Naive B cell (primary cell): ENCODE measurements at places on chromosomes 7 and 10.
A peak's percentile ranks its signal among the peaks of the same experiment; 100 is the strongest.

- no peak for DNase-seq
Observed at GRCh38 chr7:101620395-101620794, 8.7 kb downstream of the MYL10 start.

DNA sequence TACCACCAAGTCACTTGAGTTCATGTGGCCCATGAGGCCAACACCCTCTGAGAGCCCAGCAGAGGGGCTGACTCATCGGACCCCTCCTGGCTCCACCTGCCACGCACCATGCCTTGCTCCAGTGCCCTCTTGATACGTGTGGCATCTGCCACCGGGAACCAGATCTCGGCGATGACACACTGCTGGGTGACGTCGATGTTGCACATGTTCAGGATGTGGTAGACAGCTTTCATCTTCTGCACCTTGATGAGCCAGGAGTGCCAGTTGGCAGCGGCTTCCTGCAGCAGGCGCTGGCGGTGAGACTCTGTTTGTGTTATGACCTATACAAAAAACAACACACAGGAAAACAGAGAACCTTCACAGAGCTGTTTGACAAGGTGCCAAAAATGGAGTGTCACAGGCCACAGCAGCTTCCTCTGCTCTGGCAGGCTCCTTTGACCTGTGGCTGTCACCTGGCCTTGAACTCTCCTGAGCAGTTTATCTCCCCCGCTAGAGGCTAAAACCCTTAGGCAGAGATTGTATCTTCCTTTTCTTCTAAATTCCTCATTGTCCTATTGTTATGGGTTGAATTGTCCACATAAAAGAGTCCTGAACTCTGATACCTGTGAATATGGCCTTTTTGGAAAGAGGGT is 45.2 kb upstream of the TMEM213 start:
- DNase-seq: peak; percentile 30

DNA sequence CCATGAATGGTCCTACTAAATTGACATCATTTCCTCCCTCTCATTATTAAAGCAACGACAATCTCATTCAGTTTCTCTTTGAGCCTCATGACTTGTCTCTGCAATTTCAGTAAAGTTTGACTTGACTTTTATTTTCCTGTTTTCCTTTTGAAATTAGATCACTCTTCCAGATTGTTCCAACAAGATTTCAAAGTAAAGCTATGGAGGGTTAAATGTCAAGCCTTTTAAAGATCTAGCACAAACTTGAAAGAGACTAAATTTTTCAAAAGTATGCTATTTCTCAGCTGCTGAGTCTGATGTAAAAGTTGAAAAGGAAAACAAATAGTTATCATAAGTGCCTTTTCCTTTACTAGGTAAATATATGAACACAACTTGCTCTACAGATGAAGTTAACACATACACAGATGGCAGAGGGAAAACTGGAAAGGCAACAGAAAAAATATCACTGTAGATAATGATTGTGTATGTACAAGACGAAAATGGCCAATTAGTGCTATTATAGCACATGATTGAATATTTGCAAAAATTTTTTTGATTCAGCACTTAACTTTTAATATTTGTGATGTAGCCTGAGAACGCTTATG is 200.6 kb downstream of the WDR11 start:
- no peak for DNase-seq

GRCh38 chr7:55440040-55440690 is 75.0 kb downstream of the LANCL2 start:
- DNase-seq: no peak

- DNase-seq: no peak
Observed at GRCh38 chr10:36469585-36469984, 655.8 kb upstream of the ANKRD30A start.

DNA sequence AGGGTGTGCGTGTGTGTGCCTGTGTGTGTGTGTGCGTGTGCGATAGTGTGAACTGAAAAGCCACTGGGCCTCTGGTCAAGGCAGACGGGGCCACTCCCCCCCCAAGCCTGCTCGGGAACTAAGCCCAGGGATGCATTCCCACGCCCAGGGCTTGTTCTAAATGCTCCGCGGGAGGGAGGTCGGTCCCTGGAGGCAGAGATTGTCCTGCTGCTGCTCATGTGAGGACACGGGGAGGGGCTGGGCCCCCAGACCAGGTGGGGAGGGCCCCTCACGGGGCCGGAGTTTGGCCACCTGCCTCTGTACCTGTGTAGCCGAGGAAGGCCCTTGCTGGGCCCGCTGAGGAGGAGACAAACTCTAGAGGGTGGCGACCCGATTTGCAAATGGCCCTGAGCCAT is 93.9 kb downstream of the PDGFA start:
- DNase-seq: no peak

DNA sequence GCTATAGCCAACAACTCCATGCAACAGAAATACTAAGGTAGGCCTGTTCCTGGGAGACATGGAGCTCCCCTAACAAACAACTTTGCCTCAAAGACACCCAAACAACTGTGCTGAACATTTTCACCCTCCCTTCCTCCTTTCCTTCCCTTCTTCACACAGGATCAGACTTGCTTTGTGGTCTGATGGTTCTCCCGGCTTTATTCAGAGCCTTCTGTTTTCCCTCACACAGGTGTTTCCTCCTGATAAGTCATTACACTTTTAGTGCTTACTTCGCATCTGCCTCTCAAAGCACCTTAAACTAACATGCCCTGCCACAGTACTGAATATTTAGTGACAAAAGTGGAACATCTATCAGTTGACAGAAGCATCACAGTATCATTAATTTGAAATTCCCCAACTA is 56.3 kb upstream of the YAE1 start:
- no peak for DNase-seq

- no peak for DNase-seq
Observed at GRCh38 chr10:14084875-14085274, 245.8 kb downstream of the FRMD4A start.

DNA sequence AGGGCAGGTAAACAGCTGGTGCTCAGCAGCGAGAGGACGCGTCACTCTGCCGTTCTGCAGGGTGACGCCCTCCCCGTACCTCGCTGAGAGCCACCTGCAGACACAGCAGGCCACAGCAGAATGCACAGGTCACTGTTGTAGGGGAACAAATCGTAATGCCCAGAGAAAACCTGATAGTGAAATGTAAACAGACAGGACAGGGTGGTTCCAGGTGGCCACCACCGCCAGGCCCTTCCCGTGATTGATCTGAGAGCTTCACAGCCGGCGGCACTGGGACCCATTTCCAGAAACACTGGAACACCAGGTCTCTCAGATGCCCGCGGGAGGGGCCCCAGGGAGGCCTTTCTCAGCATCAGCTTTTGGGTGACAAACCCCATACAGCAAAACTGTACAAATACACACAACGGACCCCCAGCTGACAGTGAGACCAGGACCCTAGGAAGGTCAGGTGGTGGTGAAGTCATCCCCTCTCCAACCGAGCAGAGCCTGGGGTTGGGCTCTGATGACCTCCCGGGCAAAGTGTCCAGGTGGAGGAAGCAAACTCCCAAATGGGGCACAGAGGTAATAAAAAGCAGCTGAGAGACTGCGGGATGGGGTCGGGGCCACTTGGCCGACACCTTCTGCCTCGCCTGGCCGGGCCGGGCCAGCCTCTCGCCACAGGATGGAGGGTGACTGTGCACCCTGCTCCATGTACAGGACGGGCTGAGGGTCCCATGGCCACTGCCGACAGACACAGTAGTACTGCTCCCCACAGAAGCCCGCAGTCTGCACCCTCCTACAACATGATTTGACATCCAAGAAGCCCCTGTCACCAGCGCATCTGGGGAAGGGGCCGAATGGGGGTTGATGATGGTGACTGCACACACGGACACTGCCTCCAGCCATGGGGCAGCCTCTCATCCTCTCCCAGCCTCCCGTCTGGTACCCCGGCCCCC is 4.6 kb downstream of the BHLHA15 start:
- DNase-seq: no peak

GRCh38 chr10:28624351-28624750 is 53.0 kb upstream of the BAMBI start:
- DNase-seq: no peak

GRCh38 chr7:52669031-52669430 is 366.4 kb upstream of the POM121L12 start:
- DNase-seq: no peak

DNA sequence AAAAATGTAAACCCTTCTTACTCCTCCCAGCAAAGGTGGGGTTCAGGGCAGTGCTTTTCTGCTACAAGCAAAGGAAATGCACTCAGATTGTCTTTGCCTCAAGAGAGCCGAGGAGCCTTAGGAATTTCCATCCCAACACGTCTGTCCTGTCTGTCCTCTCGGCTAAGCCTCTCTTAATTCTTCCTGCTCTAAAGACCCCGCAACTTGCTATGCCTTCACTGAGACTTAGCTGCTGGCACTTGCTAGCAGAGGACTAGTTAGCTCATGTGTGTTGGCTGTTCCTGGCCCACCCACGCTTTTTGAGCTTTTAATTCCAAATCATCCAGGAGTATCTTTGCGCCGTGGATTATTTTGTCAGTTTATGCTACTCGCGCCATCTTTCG is 481 bp upstream of the NPM3 start:
- no peak for DNase-seq

DNA sequence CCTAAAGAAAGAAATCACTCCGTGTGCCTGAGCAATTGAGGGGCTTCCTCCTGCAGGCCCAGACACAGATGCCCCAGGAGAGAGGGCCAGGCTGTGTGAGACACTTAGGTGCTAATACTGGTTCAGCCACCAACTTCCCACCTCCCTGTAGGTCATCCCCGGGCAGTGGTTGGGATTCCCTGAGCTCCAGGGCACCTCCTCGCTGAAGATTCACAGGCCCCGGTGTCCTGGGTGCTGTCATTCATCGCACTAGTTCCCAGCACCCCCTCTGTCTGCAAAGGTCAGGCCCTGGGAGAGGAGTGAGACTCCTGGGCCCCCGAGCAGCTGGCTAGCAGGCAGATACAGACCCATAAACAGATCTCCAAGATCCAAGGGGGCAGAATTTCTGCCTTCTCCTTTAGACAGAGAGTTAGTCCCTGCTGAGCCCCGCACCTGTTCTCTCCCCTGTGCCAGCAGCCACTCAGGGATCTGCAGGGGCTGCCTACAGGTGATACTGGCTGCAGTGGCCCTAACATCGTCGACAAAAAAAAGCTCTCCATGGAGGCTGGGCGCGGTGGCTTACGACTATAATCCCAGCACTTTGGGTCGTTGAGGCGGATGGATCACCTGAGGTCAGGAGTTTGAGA is 38.2 kb upstream of the GTF2I start:
- no peak for DNase-seq

DNA sequence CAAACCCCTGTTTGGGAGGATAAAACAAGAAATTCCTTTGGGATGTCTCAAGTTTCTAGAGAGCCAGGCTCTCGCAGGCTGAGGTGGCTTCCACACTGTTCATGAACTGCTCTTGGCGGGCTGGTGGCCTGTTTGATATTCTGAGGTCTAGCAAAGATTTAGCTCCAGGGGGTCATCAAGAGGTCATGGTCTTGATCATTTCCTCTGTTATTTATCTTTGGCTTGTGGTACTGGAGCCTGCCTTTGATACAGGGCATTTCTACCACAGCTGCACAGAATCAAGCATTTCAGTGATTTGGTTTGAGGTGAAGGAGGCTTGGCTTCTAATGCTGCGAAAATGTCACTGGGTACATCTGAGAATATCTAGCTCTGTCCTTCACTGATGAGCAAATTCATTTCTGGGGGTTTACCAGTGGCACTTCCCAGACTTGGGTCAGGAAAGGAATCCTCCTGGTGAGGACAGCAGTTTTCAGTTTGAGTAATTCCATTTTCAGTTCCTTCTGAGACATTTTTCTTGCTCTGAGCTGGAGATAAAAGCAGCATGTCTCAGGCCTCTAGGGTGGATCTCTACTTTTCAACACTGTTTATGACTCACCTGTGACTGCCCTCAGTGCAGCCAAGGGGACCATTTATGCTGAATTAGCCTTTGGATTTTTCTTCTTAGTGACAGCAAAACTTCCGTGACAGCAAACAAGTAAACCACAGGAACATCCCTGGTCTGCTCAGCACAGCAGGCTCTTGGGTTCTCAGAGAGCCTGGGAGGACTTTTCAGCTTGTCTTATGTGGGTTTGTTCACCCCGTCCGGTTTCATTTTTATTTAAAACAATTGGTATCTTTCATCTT is 312.0 kb downstream of the RNLS start:
- DNase-seq: no peak

- DNase-seq: no peak
Observed at GRCh38 chr10:128604025-128604424, 477.8 kb upstream of the MKI67 start.

DNA sequence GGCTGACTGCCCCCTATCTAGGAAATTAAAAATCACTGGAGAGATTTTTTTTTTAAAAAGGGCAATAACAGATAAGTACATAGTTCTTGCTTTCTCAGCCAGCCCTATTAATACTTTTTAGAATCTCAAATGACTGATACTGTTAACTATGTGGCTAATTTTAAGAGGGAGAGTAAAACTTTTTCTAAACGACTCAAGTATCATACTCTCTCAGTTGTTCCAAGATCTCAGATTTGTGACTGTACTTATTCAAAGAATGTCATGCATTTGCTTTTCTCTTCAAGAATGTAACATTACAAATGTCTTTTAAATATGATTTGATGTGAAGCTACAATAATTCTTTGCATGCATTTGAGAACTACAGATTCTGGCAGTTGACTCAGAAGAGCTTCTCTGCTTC is 55.4 kb upstream of the RAB11FIP2 start:
- DNase-seq: no peak

- DNase-seq: no peak
Observed at GRCh38 chr10:13054844-13055243, 45.1 kb upstream of the OPTN start.

DNA sequence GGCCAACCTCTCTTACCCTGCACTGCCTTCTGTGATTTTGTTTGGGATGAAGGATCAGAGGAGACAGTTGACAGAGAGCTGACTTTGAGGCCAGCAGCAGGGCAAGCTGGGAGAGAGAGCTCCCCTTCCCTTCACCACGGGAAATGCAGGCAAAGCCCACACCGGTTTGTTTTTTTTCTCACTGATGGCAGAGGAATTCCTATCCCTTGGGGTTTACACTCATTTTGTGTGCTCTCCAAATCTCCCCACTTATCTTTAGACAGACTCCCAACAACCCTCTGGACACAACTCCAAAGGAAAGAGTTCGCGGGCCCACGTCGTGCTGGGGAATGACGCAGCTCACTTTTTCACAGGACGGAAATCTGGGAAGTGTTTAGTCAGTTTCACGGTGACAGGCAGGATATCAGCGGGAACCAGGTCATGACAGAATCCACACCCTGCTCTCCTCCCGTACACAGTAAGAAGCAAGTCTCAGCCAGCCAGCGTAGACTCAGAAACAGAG is 68.3 kb upstream of the FAM171A1 start:
- no peak for DNase-seq

DNA sequence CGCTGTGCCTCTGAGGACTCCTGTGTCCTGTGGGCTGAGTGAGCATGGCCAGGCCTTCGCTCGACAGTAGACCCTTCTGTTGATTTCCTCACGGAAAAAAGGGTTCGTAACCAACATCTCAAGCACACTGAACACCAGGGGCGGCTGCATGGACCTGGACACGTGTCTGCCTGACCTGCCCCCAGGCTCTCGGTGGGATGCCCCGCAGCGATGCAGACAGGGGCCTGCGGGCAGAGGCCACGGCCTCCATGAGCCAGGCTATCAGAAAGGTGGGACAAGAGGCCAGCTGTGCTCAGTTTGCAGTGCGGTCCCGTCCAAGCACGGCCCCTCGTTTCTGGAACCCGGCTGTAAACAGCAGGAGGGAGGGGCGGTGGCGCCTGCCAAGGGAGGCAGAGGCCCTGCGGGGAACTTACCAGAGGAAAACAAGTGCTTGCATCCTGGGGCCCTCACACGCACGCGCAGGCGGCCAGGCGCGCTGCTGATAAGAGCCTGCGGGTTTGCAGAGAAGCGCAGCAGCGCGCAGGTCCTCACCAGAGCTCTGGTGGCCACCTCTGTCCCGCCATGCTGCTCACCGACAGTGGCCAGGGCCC is 10.6 kb downstream of the GPR146 start:
- DNase-seq: peak; percentile 50

- no peak for DNase-seq
Observed at GRCh38 chr7:13801669-13802068, 187.8 kb downstream of the ETV1 start.
